Activated CD4-positive, alpha-beta T cell treated with anti-CD3 and anti-CD28 coated beads, Interleukin-2, amount 50 U/mL, for 4 hours (primary cell): ENCODE measurements at places on chromosomes 5 and 9.

- DNase-seq, result no peak
These were observed 7.1 kb upstream of the TMEM215 start for GRCh38 chr9:32776201-32776600.

DNA sequence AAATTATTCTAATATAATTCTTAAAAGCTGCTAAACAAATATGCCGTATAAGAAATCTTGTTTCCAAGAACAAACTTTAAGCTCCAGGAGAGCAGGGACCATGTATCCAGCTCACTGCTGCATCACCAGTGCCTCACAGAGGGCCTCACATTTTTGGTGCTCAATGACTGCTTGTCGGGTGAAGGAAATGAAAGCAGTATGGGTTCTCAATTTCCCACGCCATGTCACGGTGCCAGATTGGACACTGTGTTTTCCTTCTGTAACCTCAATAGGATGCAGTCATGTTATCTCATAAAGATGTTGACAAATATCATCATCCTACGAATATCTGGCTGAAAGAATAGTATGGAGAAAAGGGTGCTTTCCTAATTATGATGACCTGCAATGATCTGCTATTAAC is 64.7 kb downstream of the POU5F2 start:
- no peak for DNase-seq

GRCh38 chr5:173726846-173727557 is 110.6 kb upstream of the BOD1 start:
- DNase-seq, result no peak

DNA sequence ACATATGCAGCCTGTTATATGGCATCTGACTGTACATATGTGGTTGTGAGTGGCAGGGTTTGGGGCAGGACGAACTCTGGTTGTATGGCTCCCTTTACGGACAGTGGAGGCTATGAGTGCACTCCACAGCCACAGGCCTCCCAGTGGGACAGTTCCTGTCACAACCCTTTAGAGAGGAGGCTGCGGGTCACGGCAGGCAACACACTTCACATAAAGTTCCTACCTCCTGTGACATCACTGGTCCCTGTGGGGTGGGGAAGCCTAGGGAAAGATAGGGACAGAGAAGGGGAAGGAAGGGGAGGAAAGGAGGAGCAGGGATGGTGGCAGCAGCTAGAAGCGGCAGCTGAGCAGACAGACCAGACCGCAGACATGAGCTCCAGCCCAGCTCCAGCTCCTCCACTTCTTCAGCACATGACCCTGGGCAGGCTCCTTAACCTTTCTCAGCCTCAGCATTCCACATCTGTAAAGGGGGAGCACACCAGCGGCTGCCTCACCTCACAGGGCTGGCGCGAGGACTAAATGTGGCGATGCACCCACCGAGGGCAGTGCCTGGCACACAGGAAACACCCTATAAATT is 27.4 kb upstream of the CORO2A start:
- DNase-seq, result no peak

DNA sequence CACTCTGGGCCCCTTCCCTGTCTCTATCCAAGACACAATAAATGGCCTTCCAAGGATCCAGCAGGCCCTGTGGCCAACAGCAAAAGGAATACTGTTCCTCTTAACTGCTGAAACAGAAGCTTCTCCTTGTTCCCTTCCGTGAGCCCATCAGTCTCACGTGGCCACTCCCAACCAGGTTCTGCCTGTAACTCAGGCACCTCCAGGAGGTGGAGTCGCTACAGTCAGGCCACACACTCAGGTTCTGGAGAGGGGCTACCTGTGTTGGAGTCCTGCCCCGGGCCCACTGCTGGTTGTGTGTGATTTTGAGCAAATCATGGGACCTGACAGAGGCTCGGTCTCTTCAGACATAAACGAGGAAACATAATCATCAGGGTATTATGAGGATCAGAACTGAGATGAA is 10.3 kb downstream of the FAT2 start:
- no peak for DNase-seq

DNA sequence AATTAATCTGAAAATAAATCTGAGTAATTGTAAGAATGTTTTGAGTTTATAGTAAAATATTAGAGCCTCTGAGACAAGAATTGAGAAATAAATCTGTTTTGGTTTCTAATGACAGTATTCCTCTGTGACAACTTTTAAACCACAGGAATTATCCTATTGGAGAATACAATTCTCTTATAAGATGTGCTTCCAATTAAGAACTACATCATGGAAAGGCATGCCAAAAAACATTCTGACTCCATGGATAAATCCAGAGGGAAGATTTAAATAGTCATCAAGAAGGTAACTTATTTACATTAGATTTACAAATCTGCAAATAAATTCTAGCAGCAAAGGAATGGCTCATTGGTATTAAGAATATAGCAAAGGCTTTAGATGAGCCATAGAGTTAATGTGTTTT is 178.3 kb upstream of the ACOT12 start:
- DNase-seq, result no peak

DNA sequence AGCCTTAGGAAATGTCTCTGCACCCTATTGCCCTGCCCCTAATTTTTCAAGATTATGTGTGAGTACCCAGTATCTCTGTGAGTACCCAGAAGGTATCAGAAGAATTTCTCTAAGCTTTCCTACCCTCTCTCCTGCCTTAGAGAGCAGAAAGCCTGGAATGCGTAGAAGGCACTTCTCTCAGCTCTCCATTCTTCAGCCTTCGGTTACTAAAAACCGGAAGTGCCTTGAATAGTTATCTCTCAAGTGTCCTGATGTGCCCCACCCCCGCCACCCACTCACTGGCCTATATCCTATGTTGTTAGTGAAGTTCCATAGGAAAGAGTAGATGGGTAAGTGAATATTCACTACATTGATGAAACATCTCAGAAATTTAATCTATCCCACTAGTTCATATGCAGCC is 210.7 kb upstream of the CDH10 start:
- no peak for DNase-seq

GRCh38 chr5:30981576-30981975 is 211.9 kb upstream of the CDH6 start:
- DNase-seq, result no peak

DNA sequence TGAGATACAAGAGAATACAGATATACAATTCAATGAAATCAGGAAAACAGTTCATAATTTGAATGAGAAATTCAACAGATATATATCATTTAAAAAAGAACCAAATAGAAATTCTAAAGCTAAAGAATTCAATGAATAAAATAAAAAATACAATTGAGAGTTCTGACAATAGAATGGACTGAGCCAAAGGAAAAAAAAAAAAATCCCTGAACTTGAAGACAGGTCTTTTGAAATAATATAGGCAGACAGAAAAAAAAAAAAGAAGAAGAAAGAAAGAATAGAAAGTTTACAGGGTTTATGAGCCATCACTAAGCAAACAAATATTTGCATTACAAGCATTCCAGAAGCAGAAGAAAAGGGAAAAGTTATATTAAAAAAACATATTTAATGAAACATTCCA is 12.9 kb upstream of the HAVCR2 start:
- DNase-seq, result no peak

DNA sequence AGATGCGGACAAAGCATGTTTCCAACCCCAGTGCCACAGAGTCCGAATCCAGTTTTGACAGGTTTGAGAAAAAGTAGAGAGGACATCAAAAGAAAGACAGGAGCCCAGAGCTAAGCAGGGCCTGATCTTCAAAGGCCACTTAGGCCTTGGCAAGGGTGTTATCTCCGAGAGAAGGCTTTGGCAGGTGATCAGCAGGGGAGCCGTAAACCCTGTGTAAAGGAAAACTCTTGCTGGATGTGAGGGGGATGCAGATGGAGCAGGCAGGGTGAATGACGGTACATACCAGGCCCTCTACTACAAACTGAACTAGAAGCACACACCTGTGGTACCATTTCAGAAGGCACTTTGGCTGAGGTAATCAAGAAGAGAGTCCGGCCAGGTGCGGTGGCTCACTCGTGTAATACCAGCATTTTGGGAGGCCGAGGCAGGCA is 1.4 kb upstream of the HNRNPH1 start:
- DNase-seq, result no peak

DNA sequence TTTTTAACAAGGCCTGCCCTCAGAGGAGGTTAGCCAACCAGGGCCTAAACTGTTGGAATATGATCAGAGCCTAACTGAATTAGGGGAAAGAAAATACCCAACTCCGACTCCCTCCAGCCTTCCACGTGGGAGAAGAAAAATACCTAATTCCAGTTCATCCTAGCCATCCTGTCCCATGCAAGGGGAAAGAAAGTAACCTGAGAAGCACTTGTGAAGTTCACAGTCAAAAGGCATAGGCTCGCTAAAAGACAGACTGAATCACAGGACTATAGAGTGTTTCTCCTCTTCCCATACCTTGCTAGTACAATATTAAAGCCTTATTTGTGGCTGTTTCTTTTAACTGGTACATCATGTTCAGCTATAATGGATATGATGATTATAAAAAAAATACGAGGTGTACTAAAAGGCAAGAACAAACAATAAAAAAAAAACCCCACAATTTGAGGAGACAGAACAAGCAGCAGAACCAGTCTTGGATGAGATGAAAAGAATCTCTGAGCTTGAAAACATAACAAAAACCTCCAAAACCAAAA is 18.0 kb upstream of the ATP10B start:
- no peak for DNase-seq

- DNase-seq, result no peak
These were observed 46.8 kb downstream of the FBN2 start for GRCh38 chr5:128491291-128491690.

- no peak for DNase-seq
These were observed 9.9 kb upstream of the PHYHD1 start for GRCh38 chr9:128910906-128911305.

DNA sequence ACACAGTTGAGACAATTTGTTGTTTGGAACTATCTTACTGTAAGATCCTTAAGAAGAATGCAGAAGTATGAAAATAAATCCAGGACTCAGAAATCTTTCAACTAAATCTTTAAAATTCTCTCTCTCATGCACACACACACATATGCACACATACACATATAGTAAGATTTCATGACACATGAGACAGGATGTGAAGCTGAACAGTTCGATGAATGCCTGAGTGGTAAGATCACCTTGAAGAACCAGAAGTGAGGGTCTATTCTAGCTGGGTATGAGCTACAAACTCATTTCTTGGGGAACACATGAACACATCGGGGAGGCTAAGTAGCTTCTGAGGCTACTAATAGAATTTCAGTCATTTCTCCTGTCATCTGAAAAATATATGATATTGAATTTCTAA is 153.6 kb downstream of the TMC1 start:
- DNase-seq, result no peak

- no peak for DNase-seq
These were observed 240.6 kb upstream of the ADAMTSL1 start for GRCh38 chr9:18233311-18233710.

DNA sequence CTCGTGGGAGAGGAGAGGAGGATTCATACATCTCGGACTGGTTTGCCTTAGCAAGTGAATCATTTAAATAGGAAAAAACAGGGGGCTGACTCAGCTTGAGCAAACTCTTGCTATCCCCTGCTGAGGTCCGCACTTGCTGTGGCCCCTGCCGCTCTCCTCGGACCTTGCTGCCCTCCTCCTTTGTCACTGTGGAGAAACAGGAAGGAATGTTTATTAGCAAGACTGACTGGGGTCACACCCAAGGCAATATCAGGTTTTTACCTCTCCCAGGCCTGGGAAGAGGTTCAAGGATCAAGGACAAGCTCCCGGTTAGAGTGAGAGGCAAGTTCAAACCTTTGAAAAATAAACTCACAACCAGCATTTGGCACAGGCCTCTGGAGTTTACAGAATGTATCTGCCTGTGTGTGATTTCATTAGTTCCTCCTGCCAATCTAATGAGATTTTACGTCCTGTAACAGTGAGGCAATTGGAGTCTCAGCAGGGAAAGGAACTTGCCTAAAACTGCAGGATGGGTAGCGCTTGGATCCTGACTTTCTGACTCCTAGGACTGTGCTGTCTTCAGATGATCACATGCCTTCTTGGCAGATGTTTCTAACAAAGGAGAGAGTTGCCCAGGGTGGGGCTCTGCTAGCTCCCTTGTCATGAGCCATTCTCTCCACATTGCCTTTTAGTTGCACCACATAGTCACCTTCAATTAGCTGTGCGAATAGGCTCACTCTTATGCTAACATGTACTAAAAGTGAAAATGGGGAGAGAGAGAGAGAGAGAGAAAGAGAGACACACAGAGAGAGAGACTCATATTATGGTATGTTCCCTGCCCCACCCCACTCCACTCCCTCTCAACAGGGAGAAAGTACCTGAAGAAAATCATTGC is 108.6 kb upstream of the CDKN2B start:
- DNase-seq, result no peak

- no peak for DNase-seq
These were observed 303.0 kb downstream of the PARP8 start for GRCh38 chr5:50969151-50970031.

GRCh38 chr9:113598451-113598850 is 134.9 kb downstream of the RGS3 start:
- no peak for DNase-seq

DNA sequence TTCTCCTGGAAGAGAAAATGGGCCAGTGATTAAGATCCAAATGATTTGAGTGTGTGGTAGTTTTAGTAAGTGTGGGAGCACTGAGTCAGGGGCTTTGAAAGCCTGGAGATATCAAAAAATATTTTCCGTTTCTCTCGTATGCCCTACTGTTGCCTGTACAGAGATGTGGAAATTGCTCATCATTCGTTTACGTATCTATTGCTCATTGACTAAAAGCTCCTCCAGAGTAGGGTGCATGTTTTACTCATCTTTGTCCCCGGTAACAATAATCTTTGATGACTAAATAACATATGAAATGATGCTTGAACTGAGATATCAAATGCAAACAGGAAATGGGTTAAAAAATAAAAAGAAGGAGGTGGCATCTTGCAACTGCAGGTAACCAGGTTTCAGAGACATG is 114.2 kb upstream of the FST start:
- DNase-seq, result no peak

- DNase-seq, result no peak
These were observed 184.5 kb downstream of the GNAQ start for GRCh38 chr9:77847059-77847499.

GRCh38 chr5:149134778-149135500 is 6.4 kb upstream of the ABLIM3 start:
- no peak for DNase-seq

GRCh38 chr9:69497816-69498215 is 172.8 kb downstream of the ENTREP1 start:
- DNase-seq, result no peak

GRCh38 chr5:6411141-6411540 is 32.8 kb upstream of the MED10 start:
- DNase-seq, result no peak

- no peak for DNase-seq
These were observed 135.2 kb upstream of the TUSC1 start for GRCh38 chr9:25813478-25813877.

GRCh38 chr5:145443964-145444363 is 391.2 kb downstream of the PRELID2 start:
- DNase-seq, result no peak

DNA sequence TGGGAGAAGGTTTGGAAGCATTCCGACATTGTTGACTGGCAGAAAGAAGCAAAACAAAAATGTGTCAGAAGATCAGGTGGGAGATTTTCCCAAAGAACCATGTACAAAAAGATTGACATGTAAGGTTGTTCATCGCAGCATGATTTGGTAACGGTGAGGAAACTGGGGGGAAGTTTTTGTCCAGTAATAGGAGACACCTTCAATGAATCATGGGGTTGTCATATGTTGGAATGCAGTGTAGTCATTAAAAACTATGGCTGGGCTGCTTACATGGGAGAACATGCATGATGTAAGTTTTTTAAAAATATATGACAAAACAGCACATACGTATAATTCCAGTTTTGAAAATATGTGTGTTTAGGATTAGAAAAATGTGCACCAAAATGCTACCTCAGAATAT is 50.5 kb downstream of the HSD17B3 start:
- DNase-seq, result no peak

GRCh38 chr5:136330353-136331038 is 34.8 kb downstream of the TRPC7 start:
- no peak for DNase-seq

- no peak for DNase-seq
These were observed 52.9 kb downstream of the C9orf50 start for GRCh38 chr9:129567842-129568559.
